ENCODE measurements at places on chromosomes 7 and 10.

DNA sequence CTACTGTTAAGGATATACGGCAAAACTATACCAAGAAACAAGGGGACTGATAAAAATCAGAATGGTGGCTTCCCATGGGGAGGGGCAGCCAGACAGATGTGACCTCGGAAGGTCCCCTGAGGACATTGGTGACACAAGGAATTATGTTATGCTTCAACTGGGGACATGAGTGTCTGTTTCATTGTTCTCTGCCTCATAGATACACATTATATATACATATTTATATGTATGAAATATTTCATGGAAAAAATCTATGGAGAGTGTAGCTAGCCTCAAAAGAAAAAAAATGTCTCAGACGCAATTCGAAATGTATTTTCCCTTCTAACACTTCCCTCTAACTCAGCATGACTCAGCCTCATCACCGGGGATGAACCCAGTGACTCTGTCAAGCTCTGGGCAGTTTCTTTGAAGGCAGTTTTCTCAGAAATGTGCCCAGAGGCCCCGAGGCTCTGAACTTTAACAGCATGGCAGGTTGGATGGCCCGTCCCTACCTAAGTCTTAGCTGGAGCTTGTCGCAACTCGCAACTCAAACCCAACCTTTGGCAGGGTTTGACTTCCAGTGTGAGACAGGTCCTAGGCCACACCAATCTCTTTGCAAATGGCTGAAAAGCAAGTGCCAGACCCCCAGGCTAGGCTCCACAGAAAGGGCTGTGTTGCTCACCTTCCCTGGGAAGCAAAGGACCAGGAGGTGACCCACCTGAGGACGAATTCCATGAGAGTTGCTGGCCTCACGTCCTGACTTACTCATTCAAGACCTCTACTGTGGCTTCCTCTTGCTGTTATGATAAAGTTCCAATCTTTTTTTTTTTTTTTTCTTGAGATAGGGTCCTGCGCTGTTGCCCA, 86.9 kb downstream of the CARD11 start:
- DNase-seq, result peak; percentile 79

GRCh38 chr10:3391657-3392056, 219.1 kb upstream of the PITRM1 start:
- DNase-seq, result no peak

GRCh38 chr10:84493951-84494848, 165.8 kb downstream of the CCSER2 start:
- DNase-seq, result no peak

DNA sequence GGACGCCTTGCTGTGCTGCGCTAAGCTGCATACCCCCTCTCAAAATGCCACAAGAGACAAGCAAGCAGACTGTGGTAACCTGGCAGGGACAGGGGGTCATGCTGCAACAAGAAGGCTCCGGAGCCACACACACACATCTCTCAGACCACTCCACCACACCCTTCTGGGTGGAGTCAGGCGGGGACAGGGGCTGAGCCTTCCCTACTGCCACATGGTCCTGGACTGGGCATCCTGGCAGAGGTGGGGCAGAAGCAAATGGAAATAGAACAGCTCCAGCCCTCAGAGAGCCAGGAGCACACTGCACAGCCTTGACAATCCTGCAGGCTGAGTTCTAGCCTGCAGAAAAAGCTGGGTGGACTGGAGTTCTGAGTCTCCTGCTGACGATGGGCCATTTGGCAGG, 28.4 kb upstream of the NPFFR1 start:
- no peak for DNase-seq

DNA sequence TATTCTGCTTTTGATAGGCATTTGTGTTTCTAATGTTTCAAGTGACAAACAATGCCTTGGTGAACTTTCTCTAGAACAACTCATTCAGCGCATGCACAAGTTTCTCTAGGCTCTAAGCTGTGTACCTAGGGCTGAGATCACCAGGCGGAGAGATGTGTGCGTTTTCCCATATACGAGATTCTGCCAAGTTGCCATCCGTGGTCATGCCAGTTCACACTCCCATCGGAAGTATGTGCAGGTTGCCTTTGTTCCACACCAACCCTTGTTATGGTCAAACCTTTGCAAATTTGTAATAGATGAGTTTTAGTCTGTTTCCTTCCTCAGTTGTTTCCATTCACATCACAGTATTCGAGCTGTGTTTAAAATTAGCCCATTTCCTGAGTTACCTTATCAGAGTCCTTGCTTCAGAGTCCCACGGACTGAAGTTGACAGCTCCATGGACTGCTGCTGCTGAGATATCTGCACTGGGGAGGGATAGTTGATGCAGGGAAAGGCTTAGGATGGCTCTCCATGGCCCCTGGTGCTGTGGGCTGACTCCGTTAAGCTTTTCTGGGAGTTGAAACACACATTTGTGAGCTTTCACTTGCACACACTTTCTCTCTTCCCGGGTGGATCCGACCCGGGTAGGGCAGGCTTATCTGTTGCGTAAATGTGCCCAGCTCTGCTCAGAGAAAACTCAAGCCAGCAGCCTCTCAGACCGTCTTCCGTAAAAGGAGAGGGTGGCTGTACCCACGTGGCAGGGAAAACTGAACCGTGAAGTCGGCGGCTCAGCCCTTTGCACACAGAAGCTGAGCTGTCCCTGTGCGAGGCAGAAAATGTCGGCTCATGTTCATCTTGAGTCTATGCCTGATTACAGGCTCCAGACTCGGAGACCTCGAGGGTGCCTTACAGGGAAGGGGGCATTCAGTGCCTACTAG, 49.4 kb downstream of the HK1 start:
- DNase-seq, result peak; percentile 62

Measured in activated CD4-positive, alpha-beta memory T cell treated with anti-CD3 and anti-CD28 coated beads for 36 hours (primary cell).